ENCODE measurements at places on chromosomes 6 and 20.

DNA sequence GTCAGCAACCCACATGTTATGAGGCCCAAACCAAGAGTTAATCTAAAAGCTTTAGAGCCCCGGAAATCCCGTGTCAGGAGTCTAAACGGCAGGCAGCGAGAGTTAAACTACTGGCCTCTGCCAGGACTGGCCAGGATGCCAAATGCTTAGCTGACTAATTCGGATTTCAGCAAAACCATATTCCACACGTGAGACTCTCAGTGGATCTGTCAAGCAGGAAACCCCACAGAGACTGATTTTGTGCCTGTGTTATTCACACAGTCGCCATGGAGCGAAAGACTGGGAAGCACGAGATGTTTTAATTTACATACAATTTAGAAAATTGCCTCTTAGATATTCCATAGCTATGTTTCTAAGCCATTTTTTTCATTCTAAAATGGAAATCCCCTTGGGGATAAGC, 152.9 kb downstream of the RNASET2 start:
- DNase-seq: no peak

DNA sequence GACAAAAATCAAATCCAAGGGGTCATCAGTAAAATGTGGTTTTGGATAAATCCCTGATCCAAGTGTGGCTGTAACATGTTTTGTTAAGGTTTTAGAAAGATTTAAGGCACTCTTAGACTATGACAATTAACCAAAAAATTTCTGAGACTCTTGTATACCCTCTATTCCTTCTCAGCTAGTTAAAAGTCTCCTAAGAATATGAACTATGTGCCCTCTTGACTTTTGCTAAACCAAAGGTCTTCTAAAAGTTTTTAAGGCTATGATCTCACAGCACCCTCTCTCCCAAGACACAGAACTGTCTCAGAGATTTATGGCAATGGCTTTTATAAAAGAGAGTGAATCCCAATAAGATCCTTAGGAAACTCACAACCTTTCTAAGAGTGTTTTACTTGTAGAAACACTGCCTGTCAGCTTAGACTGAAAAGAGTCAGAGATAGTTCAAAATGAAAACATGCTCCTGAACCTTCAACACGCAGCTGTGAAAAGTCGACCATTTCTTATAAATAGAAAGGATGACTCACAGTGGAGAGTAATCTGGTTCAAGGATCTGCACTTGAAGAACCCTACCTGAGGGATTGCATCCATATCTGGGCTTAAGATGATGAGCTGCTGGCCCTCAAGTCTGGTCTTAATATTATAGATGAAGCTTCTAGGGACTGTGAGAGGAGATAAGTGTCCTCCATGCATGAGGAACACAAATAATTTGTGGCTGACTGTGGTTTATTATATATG, 388.4 kb upstream of the GJE1 start:
- DNase-seq: no peak

- no peak for DNase-seq
Observed at GRCh38 chr6:144471986-144472385, 186.9 kb downstream of the UTRN start.

DNA sequence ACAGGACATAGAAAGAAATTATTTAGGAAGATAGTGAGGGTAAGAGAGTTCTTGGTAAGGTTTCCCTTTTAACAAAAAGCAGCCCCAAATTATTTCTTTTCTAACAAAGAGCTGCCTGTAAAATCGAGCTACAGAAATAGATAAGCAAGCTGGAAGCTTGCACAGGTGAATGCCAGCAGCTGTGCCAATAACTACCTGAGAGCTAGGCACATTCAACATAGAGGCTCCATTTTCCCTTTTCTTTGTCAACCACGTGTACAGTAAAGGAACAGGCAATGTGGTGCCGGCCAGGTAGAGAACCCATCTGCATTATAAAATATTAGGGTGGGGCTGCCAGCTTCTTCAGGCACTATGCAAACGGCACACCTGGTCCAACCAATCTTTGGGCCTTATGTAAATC, 341.6 kb upstream of the JAG1 start:
- no peak for DNase-seq

DNA sequence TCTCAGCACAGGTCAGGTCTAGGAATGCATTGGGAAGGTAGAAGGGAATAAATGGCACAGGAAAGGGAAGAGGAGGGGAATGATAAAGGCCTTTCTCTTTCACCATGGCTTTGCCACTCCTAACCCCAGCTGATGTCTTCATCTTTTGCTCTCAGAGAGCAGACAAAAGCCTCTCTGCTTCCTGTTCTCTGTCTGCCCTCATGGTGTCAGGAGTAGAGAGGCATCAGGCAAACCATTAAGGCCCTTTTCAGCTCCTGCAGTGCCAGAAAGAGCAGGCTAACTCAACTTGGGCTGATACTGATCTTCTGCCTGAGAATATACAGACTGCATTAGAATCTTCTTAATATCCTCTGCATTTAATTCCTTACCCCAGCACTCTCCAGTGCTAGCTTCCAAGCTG, 48.0 kb upstream of the STXBP5 start:
- no peak for DNase-seq

DNA sequence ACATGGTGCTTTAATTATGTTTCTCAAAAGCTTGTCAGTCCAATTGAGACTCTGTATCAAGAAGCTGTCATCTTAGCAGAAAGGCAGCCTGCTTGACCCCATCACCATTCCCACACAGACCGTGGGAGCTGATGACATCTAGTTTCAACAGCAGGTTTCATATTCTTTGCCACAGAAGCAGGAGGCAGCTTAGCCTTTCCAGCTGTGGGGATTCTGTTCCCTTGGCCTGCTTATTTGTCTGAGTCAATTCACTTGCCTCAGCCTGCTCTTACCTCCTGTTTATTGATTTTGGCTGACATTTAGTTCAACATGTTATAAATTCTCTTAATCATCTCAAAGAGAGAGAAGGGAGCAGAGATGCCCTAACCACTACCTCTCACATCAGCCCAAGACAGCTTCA, 527.7 kb downstream of the ADGRB3 start:
- no peak for DNase-seq

DNA sequence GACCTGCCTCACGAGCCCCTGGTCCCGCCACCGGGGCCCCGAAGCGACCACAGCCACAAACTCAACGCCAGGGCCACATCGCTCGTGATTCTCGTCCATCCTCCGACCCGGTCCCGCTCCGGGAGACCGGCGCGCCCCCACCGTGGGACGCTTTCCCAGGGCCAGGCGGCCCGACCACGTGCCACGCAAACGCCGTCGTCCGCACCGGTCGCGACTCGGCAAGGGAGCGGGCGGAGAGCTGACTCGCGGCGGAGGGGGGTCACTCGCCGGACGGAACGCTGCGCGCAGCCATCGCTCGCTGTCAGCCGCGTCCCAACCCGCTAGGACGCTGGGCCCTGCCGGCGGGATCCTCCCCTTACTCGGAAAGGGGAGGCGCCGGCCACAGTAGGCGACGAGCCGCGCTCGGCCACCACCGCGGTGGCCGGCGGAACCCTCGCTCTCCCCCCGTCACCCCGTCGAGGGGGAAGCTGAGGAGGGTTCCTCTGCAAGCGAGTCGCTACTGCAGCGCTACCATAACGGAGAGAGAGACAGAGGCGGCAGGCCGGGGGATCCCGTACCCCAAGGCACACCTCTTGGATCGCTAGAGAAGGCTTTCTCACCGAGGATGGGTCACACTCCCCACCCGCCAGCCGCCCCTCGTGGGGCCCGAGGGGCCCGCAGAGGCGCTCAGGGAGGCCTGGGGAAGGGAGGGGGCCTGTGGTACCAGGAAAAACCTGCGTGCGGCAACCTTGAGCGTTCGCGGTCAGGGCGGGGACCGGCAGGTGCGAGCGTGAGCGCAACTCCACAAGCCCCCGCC, 511.8 kb upstream of the ZNF337 start:
- peak; percentile 41 for DNase-seq

GRCh38 chr6:51866867-51867266, 220.5 kb downstream of the PKHD1 start:
- no peak for DNase-seq

GRCh38 chr6:113860181-113860955, 3.2 kb downstream of the MARCKS start:
- no peak for DNase-seq

DNA sequence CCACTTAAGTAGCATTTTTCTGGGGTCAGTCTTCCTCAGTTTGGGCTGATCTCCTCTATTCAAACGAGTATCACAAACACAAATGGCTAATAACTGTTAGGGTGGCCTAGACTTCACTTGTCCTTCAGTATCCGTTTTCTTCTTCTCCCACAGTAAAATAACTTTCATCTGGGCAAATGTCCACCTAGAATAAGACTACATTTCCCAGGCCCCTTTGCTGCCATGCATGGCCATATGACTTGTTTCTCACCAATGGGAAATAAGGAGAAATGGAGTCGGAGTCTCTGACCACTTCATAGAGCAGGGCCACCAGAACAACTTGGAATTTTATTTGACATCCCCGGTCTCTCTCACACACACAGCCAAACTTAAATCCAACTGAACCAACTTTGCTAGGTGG, 51.4 kb downstream of the SULF2 start:
- DNase-seq: no peak

GRCh38 chr6:169813969-169814368, 62.5 kb downstream of the ERMARD start:
- DNase-seq: no peak

- no peak for DNase-seq
Observed at GRCh38 chr20:63094767-63095499, 88.2 kb upstream of the BHLHE23 start.

DNA sequence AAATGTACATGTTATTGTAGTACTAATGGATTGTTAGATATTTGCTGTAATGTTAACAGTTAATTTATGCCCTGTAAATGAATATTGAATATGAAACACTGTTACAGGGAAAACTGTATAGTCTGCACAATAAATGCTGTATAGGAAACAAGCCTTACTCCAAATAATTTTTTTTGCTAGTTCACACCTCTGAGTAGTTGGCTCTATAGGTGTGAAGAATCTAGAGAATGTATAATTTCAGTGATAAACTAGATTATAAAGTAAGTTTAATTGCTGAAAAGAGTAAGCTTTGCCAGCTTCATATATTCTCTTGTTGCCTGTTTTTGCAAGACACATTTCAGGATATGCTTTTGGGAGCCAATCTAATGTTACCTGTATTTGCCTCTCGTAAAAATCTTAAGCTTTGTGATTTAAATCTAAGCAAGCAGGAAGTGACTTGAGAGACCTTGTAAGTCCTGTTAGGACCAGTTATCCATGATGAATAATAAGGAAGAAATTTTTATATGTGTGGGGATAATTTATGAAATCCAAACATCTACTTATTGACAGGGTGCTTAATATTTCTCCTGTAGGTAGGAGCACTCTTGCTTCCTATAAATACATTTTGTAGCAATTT, 232.4 kb downstream of the ZFAND3 start:
- no peak for DNase-seq

- no peak for DNase-seq
Observed at GRCh38 chr6:90008908-90009501, 114.7 kb downstream of the GJA10 start.

- DNase-seq: no peak
Observed at GRCh38 chr20:59439243-59439642, 138.8 kb downstream of the EDN3 start.

DNA sequence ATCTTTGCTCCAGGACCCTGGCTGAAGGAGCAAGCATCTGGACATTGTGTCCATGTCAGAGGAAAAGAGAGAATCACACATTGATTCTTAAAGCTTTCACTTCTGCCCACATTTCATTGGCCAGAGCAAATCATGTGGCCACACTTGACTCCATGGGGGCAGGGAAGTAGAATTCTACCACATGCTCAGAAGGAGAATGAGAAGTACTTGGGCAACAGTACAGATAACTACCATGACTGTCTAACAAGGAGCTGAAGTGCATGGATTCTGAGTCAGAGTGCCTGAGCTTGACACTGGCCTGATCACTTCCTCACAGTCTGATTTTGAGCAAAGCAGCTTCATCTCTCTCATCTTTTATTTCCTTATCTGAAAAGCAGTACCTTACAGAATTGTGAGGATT, 38.6 kb downstream of the GHRH start:
- DNase-seq: no peak

DNA sequence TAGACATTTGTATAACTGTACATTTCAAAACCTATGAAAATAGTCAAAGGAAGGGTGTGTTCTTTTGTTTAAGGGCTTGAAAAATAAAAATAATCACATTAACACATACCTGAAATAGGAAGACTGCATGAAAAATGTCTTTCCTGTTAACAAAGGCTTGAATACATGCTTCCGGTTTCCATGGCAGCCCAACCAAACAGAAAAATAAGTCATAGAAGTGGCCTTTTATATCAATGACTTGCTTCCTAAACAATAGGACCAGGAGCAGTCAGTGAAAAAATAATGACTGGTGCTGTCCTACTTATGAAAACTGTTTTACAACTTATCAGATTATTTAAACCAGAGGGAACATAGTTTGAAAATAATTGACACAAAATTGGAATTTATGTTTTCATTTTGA, 412.6 kb upstream of the PLCB4 start:
- no peak for DNase-seq

DNA sequence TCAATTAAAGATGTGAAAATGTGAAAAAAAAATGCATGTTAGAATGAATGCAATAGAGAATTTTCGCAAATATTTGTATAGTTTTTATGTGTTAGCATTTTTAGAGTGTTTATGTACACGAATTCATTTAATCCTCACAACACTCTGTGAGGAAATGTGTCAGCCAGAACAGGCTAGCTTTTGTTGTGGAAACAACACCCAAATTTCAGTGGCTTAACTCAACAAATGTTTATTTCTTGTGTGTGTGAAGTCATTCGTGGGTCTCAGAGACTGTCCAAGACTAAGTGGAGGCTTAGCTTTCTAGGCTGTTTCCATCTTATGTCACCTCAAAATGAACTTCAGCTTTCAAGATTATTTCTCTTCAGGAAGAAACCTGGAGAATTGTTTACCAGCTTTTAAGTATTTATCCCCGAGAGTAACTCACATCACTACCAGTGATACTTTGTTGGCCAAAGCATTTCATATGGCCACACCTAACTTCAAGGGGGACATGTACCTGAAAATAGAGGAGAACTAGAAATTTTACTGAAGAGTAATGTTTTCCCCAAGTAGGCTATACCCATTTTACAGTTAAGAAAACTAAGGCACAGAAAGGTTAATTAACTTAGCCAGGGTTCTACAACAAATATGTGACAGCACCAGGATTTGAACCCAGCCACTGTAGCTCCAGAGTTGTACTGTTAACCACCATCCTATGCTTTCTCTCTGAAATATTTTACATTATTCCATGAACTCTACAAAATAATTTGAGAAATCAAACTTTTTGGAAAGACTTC, 306.1 kb downstream of the QKI start:
- DNase-seq: no peak

- peak; percentile 43 for DNase-seq
Observed at GRCh38 chr20:46111028-46111835, 6.9 kb upstream of the CD40 start.

DNA sequence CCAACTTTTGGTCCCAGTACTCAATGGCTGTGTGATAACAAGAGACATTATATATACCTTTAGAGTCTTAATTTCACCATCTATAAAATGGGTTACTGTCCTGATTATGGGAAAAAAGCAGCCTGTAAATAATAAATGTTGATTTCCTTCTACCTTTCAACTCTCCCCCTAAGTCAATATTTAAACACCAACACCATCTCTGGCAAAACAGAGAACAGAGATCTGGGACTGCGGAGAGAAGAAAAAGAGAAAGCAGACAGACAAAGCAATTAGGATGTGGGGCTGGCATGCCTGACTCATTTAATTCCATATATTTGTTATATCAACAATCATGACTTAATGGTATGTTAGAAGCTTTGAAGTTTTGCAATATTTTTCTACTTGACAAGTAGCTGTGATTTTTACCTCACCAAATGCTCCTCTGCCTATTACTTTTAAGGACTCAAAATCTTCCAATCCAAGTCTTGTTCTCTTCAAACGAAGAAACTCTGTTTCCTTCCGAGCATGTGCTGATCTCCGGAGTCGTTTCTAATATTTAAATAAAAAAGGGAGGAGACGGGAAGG, 23.3 kb downstream of the STK38 start:
- no peak for DNase-seq

GRCh38 chr6:7381092-7381491, 8.4 kb downstream of the CAGE1 start:
- DNase-seq: no peak

All from stimulated activated CD8-positive, alpha-beta memory T cell treated with anti-CD3 and anti-CD28 coated beads, Interleukin-4, amount 100 ng/mL, for 48 hours (primary cell).